Lung (tissue), 17 donors: ENCODE measurements at places on chromosomes 6 and 20. TPM values are rescaled to one million over a fixed set of nuclear protein-coding genes. Genes with fewer than 3 reads are reported as not detected.
A peak's percentile ranks its signal among the peaks of the same experiment; 100 is the strongest.

DNA sequence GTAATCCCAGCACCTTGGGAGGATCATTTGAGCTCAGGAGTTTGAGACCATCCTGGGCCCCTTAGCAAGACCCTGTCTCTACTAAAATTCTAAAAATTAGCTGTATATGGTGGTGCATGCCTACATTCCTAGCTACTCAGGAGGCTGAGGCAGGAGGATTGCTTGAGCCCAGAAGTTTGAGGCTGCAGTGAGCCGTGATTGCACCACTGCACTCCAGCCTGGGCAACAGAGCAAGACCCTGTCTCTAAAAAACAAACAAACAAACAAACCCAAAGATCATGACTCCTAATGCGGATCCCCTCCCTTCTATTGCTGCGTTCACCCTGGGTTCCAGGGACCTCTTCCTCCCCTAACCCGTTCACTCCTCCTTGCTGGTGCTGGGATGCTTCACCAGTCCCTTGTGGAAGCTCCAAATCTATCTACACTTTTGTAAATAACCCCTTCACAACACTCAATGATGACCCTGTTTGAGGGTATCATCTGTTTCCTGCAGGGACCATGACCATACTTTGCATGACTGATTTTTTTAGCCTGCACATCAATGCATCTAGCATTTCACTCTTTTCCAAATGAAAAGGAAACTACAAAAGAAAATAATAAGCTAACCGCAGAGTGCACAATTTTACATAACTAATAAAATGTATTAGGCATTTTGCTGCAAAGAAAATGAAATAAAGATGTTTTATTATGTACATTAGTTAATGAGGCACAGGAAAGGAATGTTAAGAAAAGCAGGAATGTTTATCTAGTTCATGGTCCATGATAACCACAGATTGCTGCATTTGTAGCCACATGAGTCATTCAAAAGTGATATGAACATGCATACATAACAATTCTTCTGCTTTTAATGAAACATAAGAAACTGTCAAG is 30.5 kb upstream of the IPCEF1 start:
- no peak overlapping the region for H3K4me3 ChIP-seq
- no peak overlapping the region for H3K27ac ChIP-seq
- DNase-seq: no peak
- H3K36me3 ChIP-seq: no peaks in the 10 kb centered on the region
- H3K27me3 ChIP-seq: no peaks in the 10 kb centered on the region

GRCh38 chr20:47682028-47682783 is 103.1 kb downstream of the SULF2 start:
- H3K36me3 ChIP-seq: no peaks in the 10 kb centered on the region
- peak overlapping the region; percentile 42 for H3K27ac ChIP-seq
- no peaks in the 10 kb centered on the region for H3K4me1 ChIP-seq
- H3K27me3 ChIP-seq: no peaks in the 10 kb centered on the region

DNA sequence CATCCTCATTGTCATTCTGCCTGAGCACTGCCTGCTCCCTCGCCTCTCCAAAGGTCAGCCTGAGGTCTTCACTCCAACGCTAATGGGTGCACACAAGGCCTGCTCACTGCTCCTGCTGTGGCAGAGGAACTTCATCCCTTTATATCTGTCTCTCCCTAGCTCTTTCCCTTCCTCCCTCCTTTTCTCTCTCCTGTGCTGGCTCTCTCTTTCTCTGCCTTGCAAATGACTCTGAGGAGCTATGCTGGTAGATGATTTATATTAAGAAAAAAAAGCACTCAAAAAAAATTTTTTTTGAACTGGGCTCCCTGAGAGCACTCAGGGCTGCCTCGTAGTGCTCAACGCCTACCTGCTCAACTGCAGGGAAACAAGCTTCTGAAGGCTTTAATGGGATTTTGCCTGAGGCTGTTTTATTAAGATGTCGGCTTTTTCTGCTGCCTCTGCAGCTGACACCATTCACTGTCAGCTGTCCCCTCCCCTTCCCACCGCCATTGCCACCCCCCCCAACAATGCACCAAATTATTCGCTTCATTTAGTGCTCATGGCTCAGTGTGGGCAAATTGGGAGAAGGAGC is 137.7 kb upstream of the DEFB112 start:
- H3K4me3 ChIP-seq: no peak overlapping the region
- no peaks in the 10 kb centered on the region for H3K4me1 ChIP-seq
- no peak for DNase-seq
- no peaks in the 10 kb centered on the region for H3K27me3 ChIP-seq

DNA sequence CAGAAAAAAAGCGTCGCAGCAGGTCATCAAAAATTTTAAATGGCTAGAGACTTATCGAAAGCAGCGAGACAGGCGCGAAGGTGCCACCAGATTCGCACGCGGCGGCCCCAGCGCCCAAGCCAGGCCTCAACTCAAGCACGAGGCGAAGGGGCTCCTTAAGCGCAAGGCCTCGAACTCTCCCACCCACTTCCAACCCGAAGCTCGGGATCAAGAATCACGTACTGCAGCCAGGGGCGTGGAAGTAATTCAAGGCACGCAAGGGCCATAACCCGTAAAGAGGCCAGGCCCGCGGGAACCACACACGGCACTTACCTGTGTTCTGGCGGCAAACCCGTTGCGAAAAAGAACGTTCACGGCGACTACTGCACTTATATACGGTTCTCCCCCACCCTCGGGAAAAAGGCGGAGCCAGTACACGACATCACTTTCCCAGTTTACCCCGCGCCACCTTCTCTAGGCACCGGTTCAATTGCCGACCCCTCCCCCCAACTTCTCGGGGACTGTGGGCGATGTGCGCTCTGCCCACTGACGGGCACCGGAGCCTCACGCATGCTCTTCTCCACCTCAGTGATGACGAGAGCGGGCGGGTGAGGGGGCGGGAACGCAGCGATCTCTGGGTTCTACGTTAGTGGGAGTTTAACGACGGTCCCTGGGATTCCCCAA is at the start of gene EEF1A1:
EEF1A1 (minus strand) TSS at position 345 of the 663 bp plus-strand sequence. CDS start 1,006 bp downstream, outside the sequence.
- peak within 1 kb of the TSS; percentile 100 for H3K27ac ChIP-seq
- H3K4me3 ChIP-seq: peak within 1 kb of the TSS; percentile 98
- H3K4me1 ChIP-seq: no peaks in the 10 kb centered on the region

The GLP1R gene
- 0.18 TPM for total RNA-seq
